ENCODE measurements at places on chromosomes 7 and 10. TPM values are rescaled to one million over a fixed set of nuclear protein-coding genes. Genes with fewer than 3 reads are reported as not detected.

- no peak for DNase-seq
Measured at GRCh38 chr7:102891693-102892261, 21.0 kb upstream of the LRRC17 start.

DNA sequence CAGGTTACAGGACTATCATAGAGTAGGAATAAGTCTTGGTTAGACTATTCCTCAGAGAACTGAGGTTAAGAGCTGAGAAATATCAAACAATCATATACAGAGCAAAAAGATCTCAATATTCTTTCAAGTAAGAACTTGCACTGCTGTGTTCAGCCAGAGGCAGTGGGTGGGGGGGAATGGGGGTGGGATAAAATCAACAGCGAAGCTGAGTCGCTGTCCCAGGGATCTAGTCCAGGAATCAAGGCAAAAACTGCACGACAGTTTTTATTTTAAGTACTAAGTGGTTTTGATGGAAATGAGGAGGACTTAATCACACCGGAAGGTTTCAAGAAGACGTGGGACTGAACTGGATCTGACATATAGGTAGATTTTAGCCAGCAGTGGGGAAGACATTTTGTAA lies 159.1 kb downstream of the SRPK2 start:
- no peak for DNase-seq

DNA sequence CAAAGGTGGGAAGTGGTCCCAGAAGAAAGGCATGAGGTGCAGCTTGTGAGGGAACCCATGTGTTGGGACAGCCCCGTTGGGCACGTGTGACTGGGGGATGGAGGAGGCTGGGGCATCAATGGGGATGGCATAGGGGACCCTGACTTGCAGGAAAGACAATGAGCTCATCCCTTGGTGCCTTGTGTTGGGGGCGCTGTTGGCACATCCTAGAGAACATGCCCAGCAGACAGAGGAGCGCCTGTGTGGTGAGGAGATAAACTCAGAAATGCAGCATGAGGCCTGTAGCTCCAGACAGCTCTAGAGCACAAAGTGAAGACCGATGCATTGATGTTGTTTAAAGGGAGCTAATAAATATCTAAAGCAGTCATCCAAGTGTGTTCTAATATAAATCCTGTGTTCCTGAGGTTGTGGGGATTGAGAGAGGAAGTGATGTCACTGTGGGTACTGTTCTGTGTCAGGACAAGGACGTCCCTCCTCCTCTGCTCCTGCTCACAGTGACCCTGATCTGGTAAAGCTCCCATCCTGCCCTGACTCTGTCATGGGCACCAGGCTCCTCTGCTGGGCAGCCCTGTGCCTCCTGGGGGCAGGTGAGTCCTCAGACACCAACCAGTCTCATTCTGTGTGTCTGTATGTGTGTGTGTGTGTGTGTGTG lies 126.1 kb upstream of the PRSS58 start:
- DNase-seq, result no peak

DNA sequence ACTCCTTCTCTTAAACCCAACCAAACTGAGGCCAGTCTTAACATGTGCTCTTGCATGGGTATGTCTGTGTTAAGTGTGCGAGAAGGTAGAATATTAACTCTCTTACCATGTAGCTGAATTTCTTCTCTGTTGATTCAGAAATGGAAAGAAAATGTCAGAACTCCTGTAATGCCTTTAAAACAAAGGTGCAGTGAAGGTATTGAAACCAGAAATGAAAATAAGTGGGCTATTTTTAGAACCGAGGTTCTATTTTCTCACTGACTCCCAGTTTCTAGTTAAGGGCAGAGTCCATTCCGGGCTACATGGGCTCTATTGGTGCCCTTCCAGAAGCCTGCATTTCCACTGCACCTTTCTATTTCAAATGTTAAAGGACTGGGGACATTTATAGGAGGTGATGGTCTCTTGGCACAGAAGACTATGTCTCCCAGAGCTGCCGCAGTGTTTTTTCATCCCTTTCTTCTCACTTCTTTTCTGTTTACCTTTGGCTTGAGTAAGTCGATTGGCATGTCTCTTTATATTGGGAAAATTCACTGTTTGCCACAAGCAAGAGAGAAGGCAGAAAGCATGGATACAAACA lies 174.9 kb downstream of the LRMDA start:
- no peak for DNase-seq

GRCh38 chr10:77357611-77358310 lies 279.8 kb downstream of the KCNMA1 start:
- DNase-seq, result no peak

KEL gene
- 3.8 TPM for polyA plus RNA-seq

- no peak for DNase-seq
Measured at GRCh38 chr10:50210876-50211275, 40.4 kb downstream of the ASAH2 start.

VTI1A gene
- 21.3 TPM for polyA plus RNA-seq

GRCh38 chr7:22833957-22834356 lies 11.3 kb upstream of the TOMM7 start:
- no peak for DNase-seq

LFNG gene
- 44.4 TPM for polyA plus RNA-seq

- peak; percentile 52 for DNase-seq
Measured at GRCh38 chr7:116588641-116589594, 64.1 kb downstream of the CAV1 start.

GRCh38 chr7:25385506-25386136 lies 157.3 kb upstream of the NPVF start:
- DNase-seq, result no peak

ARMC3 gene
- 12.4 TPM for polyA plus RNA-seq

ARMH3 gene
- 20.0 TPM for polyA plus RNA-seq

DNA sequence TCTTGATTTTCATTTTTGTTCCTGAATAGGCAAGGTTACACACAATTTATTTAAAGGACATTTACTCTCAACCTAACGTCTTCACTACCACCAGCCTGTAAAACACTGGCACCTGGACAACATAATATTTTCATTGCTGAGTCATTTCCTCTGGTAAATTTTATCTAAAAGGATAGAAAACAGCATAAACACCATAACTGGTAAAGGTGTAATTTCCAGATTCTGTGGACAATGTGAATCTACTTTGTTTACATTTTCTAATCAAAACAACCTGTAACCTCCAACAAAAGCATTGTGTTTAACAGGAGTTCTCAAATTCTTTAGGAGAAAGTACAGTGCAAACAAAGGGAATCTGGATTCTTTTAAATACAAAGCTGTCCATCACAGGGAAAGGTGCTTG lies 472.0 kb upstream of the AKR1E2 start:
- no peak for DNase-seq

GRID2IP gene
- 1.5 TPM for polyA plus RNA-seq

- no peak for DNase-seq
Measured at GRCh38 chr10:369221-369683, 234.0 kb downstream of the ZMYND11 start.

- no peak for DNase-seq
Measured at GRCh38 chr10:45471531-45472310, 97.7 kb downstream of the ALOX5 start.

DNA sequence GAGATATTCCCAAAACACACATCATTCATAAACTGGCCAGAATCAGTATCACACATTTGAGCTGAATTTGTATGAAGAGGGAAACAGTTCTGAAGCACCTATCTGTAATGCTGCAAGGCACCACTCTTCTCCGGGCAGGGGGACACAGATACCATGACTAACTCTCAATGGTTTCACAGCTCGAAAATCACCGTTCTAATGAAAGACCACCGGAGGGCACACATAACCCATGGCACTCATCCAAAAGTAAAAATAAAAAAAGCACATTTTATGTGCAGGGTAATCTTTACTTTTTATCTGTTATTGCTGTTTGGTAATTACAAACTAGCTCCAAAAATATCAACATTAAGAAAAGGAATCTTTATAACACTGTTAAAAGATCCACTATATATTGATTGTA lies 137.5 kb downstream of the PARD3 start:
- DNase-seq, result no peak

SPDYE5 gene
- 5.4 TPM for polyA plus RNA-seq

GRCh38 chr7:3923307-3923918 lies 622.4 kb downstream of the SDK1 start:
- DNase-seq, result no peak

PAX4 gene
- polyA plus RNA-seq, result not detected

DNA sequence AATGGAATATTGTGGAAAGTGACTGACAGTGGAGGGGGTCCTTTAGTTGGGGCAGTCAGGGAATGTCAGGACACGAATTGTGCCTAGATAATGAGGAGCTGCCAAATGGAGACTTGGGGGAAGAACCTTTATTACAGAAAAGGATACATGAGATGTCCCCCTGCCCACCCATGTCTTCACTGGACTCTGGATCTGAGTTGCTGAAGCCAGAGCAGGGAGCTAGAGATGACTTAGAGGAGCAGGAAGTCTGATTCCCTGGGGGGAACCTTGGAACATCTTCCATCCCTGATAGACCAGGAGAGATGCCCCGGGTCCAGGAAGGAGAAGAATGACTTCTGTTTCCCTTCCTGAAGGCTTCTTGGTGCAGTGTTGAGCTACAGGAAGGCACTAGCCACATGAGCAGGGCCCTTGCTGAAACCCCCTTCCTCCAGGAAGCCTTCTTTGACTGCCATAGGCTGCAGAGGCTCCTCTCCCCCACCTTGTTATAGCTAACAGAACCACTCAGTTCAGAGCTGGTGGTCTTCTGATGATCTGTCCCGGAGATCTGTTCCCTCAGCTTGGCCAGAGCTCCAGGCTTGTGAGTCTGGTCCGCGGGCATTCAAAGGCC lies 747 bp upstream of the NEURL1 start:
- DNase-seq, result no peak

DNA sequence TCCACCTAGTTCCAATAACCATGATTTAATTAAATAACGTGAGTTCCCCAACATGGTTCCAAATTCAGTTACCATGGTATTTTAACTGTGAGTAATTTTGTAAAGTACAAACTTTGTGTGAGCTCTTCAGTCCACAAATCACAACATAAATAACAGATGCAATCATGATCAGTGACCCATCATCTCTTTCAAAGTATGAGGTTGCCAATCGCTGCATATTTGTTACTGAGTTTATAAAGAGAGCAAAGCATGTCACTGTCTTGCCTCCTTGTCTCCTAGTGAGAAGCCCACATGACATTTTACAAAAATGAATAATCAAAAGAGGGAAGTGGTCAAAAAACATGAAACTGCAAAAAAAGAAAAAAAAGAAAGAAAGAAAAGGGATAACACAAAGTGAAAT lies 69.1 kb upstream of the PDSS1 start:
- DNase-seq, result no peak

GRCh38 chr10:49268185-49268584 lies 30.8 kb upstream of the C10orf71 start:
- DNase-seq, result no peak

Measured in left renal cortex interstitium (tissue), 4 donors.